Kidney epithelial cell (primary cell): ENCODE measurements at places on chromosomes 16 and 17. TPM values are rescaled to one million over a fixed set of nuclear protein-coding genes. Genes with fewer than 3 reads are reported as not detected.
A peak's percentile ranks its signal among the peaks of the same experiment; 100 is the strongest.

Gene KRTAP3-1
- total RNA-seq: not detected in 2 replicates

Gene MYH3
- 0.33 and 0.41 TPM in 2 replicates for total RNA-seq

GRCh38 chr17:19346351-19347255 is 15.9 kb downstream of the B9D1 start:
- DNase-seq: peak; percentile 54

- no peak for DNase-seq
These were observed 18.8 kb downstream of the PCTP start for GRCh38 chr17:55769625-55770000.

GRCh38 chr17:58513965-58514769 is at the start of gene MTMR4:
TSS of gene MTMR4 (minus strand) at chr17:58514638. CDS start at chr17:58514407, 231 bp downstream.
- no peak for DNase-seq
